ENCODE measurements at places on chromosomes 12 and 14.

DNA sequence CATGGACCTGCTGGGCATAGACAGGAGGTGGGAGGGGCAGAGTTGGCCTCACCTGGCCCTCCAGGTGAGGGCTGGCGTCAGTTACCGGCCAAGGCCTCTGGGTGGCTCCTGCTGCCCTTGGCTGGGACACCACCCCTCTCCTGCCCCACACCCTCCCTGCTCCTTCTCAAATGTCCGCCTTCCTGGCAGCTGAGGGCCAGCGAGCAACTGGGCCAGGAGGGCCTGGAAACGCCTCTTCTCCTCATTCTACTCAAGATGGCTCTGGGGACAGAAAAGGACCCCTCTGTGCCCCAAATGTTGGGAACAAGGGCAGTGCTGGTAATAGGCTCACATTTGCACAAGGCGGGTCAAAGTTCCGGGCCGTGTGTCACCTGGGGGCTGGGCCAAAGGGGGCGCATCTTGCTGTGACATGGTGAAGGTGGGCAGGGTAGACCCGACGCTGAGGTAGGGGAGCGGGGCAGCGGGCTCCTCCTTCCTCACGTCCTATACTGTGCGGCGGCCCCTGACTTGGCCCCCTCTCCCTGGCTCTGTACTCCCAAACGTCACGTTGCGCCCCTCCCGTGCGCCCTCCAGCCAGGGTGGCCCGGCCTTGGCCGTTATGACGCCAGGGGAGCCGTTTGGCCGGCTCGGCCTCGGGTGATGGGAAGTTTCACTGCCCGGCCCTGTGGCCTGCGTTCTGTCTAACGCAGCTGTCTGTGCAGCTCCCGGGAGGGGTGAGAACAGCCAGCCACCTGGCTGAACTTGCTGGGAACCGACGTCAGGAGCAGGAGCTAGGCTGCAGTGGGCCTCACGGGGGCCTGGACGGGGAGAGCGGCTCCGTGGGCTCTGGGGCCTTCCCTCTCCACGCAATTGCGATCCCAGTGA, 18.0 kb upstream of the DLK1 start:
- peak; percentile 94 for DNase-seq

- DNase-seq = no peak
These were observed 10.7 kb upstream of the TBC1D30 start for GRCh38 chr12:64813723-64814122.

DNA sequence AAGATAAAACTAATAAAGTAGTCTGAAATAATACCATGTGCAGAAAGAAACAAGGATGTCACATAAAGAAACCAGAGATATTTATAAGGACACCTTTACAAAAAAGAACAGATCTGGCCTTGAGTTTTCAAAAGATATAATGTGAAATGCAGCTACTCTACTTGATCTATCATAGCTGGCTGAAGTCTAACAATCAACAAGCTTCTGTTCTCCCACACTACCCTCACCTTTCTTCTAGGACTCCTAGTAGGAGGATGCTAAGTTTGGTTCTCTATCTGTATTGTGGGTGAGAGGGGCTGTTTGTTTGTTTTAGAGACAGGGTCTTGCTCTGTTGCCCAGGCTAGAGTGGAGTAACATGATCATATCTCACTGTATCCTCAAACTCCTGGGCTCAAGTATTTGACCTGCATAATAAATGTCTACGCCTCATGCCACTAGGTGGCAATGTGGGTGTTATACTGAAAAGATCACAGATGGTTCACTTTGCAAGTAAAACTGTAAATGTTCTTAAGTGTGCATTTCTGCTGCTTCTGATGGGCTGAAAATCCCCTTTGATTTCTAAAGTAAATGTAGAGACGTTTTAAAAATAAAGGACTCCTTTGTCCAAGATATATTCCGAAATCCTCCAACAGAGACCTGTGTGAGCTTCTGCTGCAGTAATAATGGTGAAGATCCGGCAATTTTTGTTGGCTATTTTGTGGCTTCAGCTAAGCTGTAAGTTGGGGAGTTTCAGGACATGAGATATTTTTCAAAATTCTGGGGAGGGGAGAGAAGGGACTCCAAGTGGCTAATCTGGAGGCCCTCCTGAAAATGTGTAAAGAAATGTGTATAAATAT, 269.3 kb downstream of the DAD1 start:
- peak; percentile 40 for DNase-seq

- no peak for DNase-seq
These were observed 1.3 kb downstream of the LRRK2 start for GRCh38 chr12:40225984-40226602.

GRCh38 chr12:17169726-17170471, 563.9 kb upstream of the LMO3 start:
- DNase-seq = no peak

- DNase-seq = no peak
These were observed 968.5 kb downstream of the AACS start for GRCh38 chr12:126033751-126034150.

DNA sequence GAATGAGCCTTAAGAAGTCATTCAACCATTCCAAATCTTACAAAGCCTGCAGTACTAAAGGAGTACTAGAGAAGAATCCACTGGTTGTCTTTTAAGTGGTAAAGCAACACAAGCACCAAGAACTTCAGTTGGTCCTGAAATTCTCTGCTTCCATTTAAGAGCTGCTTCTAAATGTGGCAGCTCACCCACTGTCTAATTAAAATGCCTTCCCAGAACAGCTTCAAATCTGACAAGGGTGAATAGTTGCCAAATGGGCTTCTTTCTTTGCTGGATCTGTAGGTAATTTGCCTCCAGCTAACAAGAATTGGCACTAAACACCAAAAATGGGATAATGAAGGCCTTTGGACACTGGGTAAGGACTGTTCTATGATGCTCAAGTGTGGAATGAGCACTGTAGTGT, 72.2 kb upstream of the NAP1L1 start:
- DNase-seq = no peak

GRCh38 chr12:54383041-54383609, 1.4 kb downstream of the ZNF385A start:
- DNase-seq = no peak

GRCh38 chr12:94458877-94459727, 565 bp downstream of the CEP83 start:
- DNase-seq = no peak

GRCh38 chr12:90061809-90062208, 353.2 kb upstream of the ATP2B1 start:
- no peak for DNase-seq

- no peak for DNase-seq
These were observed 89.2 kb downstream of the BCL2L14 start for GRCh38 chr12:12159988-12160387.

GRCh38 chr12:88093573-88093972, 48.3 kb downstream of the CEP290 start:
- no peak for DNase-seq

GRCh38 chr14:89384023-89384422, 33.0 kb downstream of the FOXN3 start:
- no peak for DNase-seq

DNA sequence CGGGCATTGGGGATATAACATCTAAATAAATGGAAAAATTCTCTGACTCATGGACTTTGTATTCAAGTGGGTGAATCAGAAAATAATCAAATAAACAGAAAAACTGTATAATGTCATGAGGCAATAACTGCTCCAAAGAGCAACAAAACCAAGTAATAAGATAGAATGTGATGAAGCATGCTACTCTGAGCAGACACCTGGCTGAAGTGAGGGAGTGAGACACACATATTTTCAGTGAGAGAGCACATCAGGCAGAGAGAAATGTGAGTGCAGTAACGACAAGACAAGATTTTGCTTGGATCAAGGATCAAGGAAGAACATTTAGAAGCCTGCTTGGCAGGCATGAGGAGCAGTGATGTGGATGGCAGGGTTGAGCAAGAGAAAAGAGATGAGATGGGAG, 75.8 kb upstream of the CCDC91 start:
- no peak for DNase-seq

DNA sequence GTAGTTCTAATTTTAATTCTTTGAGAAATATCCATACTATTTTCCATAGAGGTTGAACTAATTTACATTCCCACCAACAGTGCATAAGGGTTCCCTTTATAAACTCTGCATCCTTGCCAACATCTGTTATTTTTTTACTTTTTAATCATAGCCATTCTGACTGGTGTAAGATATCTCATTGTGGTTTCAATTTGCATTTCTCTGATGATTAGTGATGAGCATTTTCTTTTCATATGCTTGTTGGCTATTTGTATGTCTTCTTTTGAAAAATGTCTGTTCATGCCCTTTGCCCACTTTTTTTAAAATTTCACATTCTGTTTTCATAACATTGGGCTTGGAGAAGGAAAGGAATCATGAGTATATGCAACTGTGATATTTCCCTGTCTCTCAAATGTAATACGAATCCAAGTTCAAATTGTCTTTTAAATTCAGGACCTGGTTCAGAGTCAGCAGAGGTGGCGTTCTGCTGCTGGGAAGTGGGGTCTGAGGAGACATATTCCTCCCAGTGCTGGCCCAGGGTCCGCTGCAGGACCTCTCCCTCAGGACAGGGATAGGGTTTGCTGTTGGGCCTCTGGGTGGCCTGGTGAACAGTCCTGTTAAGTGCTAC, 81.2 kb upstream of the ETV6 start:
- no peak for DNase-seq

- DNase-seq = no peak
These were observed 6.1 kb upstream of the ACRBP start for GRCh38 chr12:6653342-6653741.

DNA sequence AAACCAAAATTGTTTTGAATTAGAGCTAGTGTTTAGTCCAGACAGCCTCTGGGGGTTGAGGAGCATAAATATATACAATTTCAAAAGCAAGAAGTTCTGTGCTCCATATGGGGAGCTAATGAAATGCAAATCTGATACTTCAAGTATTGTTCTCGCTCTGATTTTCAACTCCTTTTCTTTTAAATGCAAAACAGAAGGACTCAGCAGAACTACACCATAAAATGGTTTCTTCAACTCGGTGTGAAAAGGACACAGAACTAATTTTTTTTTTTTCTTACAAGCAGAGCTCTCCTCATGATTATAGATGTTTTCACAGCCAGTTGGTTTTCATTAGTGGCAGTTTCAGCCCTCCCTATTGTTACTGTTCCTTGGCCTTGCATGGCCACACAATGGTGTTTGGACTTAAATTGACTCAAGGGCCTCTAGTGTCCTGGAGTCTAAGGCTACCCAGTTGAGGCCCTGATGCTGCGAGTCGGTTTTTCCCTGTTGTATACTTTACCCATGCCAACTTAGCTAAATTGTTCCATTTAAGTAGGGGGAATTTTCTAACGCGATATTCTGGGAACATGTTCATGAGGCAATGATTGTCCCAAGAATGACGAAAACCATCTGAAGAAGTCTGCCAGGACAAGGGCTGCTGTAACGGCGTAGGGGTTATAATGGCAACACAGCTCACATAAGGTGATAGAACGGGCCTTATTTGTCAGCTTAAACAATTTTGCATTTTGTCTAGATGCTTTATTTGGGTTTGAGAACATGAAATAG, 120.3 kb downstream of the GPR135 start:
- no peak for DNase-seq

DNA sequence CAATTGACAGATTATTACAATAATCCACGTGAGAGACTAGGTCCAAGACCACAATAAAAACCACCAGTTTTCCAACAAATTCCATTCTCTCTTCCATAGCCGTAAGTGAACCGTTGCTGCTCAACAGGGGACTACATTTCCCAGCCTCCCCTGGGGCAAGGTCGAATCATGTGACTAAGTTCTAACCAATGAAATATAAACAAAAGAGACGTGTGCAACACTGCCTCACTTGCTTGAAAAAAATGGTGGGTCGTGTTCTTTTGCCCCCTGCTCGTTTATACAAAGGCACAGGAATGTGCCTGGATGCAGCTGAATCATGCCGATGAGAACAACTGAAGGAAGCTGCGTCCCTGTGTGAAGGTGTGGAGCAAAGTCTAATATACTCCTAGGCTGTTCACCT, 51.1 kb downstream of the HSPB8 start:
- peak; percentile 90 for DNase-seq

- DNase-seq = peak; percentile 60
These were observed 58.2 kb downstream of the DICER1 start for GRCh38 chr14:95098984-95099599.

DNA sequence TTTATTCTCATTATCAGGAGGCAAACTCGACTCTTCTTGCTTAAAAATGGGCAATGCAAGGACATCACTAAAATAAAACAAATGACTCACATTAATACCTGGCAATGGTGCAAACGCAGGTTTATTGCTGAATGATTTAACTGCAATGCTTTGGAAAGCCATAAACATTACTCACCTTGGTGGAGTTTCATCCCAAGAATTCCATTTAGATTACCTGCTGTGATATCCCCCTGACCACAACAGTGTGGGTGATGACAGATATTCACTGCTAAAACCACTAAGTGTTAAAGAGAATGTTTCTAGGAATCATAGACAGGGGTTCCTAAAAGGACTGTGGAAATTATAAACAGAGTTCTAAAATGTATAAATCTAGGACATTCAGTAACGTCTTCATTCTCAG, 35.3 kb upstream of the CSRNP2 start:
- no peak for DNase-seq

GRCh38 chr12:122860854-122861586, 25.8 kb downstream of the HIP1R start:
- no peak for DNase-seq

DNA sequence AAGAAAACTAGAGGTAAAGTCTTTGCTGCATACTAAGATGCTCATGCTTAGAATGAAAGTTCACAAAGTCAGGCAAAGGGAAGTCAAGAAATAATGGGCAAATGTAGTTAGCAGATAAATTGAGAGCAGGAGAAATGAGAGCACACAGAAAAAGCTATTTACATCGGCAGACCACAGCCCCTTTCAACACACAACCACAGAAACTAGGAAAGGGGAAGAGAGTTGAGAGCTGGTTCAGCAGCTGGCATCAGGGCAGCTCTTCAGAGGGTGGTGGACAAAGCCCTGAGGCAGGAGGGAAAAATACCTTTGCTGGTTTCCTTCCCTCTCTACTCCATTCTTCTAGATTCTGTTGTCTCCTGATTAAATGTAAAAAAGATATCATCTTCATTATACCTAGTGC, 95.4 kb upstream of the ANO4 start:
- no peak for DNase-seq

GRCh38 chr12:51746416-51746815, 102.1 kb downstream of the FIGNL2 start:
- no peak for DNase-seq

- DNase-seq = no peak
These were observed 27.5 kb upstream of the DENND5B start for GRCh38 chr12:31618228-31619025.

- no peak for DNase-seq
These were observed 28.8 kb downstream of the CLEC1A start for GRCh38 chr12:10069976-10070375.

- DNase-seq = no peak
These were observed 12.5 kb downstream of the PRDM4 start for GRCh38 chr12:107748472-107748871.

- DNase-seq = no peak
These were observed 73.5 kb upstream of the VASH1 start for GRCh38 chr14:76687611-76688382.

DNA sequence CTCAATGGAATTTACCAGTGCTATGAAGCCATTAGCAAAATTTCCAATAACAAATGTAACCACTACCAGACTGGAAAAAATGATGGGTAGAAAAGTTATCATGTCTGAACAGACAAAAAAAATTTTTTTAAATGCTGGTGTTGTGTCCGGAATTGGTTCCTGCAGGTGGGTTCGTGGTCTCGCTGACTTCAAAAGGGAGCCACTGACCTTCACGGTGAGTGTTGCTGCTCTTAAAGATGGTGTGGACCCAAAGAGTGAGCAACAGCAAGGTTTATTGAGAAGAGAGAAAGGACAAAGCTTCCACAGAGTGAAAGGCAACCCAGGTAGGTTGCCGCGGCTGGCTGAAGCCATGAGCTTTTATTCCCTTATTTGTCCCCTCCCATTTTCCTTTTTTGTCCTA, at the start of gene TAS2R43:
TAS2R43 (minus strand) TSS at position 186 of the 400 bp plus-strand sequence; CDS start at position 102, 84 bp downstream.
- no peak for DNase-seq
